Activated T-helper 17 cell treated with anti-CD3 and anti-CD28 coated beads, Interleukin-2, amount 50 U/mL, for 72 hours (primary cell): ENCODE measurements at places on chromosomes 11 and 22.

DNA sequence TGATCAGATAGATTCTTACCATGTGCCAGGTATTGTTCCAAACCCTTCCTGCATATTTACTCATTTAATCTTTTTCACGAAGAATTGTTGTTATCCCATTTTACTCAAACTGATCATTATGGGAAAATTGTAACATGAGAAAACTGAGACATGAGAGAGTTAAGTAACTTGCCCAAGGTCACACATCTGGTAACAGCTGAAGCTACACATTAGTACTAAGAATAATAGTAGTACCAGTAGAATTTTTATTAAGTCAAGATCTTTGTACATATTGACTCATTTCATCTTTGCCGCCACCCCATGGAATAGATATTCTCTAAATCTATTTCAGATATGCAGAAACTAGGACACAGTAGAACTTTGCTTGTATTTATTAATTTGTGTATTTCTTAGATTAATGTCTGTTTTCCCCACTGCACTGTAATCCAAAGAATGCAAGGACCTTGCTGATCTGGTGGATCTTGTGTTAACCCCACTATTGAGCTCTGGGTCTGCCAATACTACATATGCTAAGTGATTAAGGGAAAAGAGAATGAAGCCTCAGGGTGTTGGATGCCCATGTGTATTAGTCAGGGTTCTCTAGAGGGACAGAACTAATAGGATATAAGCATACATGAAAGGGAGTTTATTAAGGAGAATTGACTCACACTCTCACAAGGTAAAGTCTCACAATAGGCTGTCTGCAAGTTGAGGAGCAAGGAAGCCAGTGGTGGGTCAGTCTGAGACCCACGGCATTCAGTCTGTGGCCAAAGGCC lies 72.8 kb downstream of the PARVA start:
- no peak for ATAC-seq

DNA sequence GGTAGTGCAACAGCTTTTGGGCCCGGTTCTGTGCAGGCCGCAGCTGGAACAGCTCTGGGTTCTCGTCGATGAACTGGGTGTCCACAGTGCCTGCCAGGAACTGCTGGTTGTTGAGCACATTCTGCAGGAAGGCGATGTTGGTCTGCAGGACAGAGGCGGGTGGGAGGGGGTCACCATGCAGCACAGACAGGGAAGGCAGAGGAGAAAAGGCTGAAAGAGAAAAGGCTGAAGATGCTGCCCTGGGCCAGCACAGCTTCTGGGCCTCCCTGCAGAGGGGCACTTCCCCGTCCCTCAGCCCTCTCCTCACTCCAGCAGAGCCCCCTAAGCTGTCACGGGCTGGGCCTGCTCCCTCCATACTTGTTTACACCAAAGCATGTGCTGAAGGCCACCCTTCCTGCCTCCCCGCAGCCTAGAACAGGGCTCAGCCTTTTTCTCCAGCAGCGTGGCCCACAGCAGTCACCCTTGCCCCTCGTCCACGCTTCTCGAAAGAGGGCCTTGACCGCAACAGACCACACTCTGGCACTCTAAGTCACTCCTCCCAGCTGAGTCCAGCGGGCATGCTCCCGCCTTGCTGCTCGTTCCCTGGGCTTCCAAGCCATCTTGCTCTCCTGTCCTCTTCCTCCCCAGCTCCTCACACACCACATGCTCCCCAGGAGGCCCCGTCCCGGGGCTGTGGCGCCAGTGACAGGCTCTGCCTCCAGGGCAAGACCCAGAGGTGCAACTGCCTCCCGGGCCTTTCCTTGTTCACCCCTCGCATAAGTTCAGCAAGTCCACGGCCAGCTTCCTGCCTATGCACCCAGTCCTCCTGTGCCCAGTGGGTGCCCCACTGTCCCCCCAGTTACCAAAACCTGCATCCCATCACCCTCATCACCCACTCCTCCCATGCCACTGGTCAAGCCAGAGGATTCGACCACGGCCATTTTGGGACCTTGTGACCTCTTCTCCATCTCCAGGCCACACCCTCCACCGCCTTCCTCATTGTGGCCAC lies 3.3 kb upstream of the LRFN4 start:
- ATAC-seq, result no peak

DNA sequence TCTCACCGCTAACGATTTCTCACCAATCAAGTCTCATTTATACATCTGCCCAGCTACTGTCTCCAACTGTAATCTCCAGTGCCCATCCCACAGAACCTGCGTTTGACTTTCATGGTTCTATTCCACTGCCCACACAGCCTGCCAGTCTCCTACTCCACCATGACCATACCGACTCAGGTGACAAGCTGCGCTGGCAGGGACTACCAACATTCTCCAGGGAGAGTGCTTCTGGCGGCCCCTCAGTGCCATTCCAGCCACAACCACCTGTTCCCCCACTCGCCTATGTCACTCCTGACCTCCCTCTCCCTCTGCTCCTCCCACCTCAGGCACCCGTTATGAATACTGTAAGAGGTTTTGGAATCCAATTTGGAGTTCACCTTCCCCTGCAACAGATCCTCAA lies 108.5 kb upstream of the BID start:
- ATAC-seq, result no peak

GRCh38 chr11:45141171-45141570 lies 5.3 kb upstream of the PRDM11 start:
- peak; percentile 95 for ATAC-seq

DNA sequence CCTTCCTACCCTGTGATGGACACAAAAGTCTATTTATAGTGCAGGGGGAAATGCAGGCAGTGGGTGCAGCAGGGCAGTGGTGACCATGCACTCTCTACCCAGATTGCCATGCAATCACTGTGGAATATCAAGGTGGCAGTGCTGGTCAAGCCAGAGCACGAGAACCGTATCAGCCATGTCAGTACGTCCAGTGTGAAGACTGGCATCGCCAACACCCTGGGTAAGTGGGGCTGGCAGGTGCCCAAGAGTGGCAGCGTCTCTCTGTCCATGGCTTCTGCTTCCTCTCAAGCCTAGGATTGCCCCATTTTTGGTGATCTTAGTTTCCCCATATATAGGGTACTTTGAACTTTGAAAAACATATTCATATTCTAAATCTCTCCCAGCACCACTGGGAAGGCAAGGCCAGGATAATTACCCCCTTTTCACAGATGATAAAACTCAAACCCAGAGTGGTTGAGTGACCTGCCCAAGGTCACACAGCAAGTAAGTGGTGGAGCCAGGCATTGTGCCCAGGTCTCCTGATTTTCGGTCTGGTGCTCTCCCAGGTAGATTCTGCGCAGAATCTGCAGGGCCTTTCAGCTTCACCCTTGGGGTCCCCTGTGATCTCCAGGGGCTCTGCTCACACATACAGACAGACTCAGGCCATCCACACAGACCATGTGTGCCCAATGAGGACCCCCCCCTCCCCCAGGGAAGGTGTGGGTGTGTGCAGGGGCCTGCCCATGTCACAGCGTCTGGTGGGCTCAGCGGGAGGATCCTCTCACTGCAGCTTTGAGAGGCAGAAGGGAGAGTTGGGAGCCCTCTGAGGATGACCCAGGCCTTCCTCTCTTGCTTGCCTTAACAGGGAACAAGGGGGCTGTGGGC lies 7.1 kb downstream of the INPPL1 start:
- no peak for ATAC-seq

DNA sequence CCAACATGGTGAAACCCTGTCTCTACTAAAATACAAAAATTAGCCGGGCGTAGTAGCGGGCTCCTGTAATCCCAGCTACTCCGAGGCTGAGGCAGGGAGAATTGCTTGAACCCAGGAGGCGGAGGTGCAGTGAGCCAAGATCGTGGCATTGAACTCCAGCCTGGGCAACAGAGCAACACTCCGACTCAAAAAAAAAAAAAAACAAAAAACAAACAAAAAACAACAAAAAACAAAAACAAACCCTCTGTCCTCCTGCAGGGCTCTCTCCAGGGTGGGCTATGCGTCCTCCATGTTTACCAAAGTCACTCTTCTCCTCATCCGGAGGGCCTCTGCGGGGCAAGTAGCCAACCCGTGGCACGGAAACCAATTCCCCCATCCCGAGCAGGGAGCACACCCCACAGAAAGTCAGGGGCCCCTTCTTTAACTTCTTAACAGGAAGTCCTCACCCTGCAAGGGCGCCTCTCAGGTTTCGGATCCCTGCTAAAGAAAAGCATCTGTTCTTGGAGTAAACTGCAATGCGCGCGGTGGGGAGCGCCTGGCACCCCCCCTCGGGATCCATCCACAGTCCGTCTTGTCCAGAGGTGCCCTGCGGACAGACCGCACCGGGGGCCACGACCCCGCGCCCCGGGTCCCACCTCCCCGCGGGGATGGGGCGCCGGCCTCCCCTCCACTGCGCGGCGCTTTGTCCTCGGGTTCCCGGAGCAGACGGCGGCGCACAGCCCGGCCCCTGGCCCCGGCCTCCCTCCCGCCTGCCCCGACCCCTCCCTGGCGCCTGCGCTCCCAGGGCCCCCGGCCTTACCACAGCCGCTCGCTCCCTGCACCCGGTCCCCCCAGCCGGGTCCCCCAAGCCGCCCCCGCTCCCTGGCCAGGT lies 712 bp downstream of the CERK start:
- peak; percentile 22 for ATAC-seq

DNA sequence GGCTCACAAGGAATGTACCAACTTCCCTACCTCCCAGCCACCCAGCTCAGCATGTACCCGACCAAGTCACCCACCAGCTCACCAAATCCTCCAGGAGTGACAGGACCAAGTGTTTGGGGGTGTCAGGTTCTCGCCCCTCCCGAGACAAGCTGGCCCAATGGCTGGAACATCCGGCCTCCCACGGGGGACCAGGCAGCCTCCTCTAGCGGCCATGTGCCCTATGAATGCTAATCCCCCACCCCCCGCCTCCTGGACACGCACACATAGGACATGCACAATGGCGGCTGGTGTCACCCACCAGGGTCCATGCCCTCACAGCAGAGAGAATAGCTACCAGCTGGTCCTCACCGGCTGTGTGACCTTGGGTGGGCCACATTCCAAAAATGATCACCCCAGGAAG lies 151.0 kb downstream of the MN1 start:
- no peak for ATAC-seq

DNA sequence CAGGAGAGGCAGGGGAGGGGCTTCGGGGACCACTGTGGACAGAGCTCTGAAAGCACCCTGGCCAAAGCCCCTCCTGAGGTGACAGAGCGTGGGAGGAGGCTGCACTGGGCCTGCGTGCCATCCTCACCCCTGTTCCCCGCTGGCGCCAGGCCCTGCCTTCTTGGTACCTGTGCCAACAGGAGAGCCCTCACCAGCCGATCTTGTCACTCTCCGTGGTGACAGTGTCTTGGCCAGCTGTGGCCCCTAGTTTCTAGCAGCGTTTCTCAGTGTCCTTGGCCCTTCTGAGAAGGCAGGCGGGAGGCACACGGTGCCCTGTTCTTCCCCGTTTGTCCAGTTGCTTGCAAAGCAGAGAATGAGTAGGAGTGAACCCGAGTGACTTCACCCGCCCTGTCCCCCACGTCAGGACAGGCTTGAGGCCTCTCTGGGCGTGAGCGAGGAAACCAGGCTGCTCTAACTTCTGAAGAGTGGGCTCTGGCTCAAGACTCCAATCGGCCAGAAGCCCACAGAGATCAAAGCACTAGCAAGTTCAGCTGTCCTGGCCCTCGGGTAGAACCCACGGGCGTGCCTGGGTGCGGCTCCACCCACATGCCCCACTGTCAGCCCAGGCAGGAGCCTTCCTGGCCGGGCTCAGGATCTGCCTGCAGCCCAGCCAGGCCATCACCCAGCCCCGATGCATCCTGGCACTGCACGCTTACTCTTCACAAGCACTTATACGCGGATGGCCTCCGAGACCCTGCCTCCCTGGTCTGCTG lies 60.2 kb upstream of the EMID1 start:
- ATAC-seq, result no peak

DNA sequence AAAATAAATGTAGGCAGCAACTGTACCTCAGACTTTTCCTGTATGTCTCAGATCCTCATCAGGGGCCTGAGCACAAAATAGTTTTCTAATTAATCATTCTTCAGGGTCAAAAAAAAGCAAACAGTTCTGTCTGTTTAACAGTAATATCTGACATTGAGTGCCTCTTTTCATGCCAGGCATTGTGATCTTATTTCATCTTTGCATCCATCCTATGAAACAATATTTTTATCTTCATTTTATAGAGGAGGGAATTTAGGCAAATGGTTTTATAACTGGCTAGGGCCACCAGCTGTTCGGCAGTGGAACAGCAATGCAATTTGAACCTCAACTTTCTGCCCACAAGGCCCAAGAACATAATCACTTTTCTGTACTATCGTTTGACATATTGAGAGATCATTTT lies 145.6 kb downstream of the WNT7B start:
- no peak for ATAC-seq

- ATAC-seq, result no peak
Observed at GRCh38 chr11:109132539-109132938, 289.5 kb upstream of the C11orf87 start.

GRCh38 chr11:125968354-125968753 lies 22.5 kb downstream of the VSIG10L2 start:
- no peak for ATAC-seq

- no peak for ATAC-seq
Observed at GRCh38 chr22:22925805-22926369, 38.3 kb downstream of the IGLL5 start.

DNA sequence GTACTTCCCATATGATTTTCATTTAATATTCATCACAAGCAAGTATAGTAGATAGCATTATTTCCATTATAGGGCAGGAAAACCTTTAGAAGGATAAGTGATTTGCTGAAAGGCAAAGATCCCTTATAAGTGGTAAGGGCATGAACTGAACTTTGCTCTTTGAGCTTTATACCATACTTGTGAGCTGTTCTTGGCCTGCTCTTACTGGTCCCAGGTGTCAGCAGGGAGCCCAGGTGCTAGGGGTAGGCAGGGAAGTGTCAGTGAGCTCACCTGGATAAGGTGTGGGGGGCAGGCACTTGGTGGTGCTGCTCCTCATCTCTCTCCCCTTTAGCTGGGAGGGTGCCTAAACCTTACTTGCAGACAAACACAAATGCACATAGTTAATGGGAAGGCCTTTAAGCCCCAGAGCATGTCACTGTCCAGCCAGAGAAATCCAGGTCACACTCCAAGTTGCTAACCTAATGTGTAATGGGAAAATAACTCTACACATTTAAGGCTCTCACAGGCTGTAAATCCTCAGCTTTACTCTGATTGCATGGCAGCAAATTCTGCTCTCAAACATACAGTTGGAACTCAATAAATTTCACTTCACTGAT lies 114.4 kb downstream of the PLEKHA7 start:
- no peak for ATAC-seq

GRCh38 chr22:27065279-27065678 lies 407.9 kb downstream of the MIAT start:
- no peak for ATAC-seq

DNA sequence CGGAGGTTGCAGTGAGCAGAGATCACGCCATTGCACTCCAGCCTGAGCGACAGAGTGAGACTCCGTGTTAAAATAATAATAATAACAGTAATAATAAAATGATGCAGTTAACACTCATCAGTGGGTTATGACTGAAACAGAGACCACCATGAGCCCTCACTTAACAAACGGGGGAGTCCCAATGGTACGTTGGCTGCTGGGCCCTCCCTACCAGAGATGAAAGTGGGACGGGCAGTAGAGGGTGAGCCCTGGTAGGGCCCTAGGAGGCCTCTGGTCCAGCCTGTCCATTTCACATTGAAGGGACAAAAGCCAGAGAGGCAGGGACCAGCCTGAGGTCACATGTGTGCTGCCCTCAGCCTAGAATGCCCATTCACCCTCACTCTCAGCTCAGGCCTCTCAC lies 13.7 kb upstream of the KIAA0930 start:
- ATAC-seq, result peak; percentile 23
